ENCODE measurements at places on chromosomes 6 and 20.

DNA sequence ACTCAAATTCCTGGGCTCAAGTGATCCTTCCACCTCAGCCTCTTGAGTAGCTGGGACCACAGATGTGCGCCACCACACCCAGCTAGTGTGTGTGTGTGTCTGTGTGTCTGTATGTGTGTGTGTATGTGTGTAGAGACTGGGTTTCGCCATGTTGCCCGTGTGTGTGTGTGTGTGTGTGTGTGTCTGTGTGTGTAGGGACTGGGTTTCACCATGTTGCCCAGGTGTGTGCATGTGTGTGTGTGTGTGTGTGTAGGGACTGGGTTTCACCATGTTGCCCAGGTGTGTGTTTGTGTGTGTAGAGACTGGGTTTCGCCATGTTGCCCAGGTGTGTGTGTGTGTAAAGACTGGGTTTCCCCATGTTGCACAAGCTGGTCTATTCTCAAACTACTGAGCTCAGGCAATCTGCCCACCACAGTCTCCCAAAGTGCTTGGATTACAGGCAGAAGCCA, 28.3 kb downstream of the CDK5RAP1 start:
- DNase-seq, result no peak

DNA sequence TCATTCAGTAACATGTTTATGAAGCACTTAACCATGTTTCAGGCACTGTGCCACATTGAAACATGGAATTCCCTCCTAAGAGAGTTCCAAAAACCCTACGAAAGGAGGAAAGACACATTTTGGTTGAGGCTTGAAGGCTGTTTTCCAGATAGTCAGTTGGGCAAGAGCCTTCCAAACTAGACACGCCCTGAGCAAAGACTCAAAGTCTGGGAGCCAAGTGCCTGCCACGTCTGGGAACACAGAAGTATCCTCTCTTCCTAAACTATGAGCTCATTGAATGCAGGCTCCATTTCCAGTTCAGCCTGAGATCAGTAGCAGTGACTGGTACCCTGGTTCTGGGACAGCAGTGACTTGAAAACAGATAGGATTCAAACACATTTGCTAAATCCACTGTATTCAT, 74.5 kb upstream of the FAM8A1 start:
- no peak for DNase-seq

- no peak for DNase-seq
These were observed 735 bp downstream of the SOBP start for GRCh38 chr6:107490566-107491137.

DNA sequence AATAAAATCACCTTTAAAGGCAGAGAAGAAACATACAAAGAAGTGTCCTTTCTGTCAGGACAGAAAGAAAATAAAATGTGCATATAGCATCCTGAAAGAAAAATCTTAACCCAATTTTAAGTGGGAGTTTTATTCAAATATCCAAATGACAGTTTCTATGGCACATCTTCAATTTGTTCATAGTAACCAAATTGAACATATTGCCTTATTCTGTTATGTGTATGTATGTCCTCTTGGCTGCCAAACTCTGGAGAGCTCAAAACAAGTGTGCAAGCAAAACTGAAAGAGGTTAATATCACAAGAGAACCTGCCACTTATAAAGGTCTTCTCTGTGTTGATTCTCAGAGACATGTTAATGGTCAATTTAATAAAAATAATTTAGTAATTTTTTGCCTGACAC, 334.7 kb downstream of the BCKDHB start:
- no peak for DNase-seq

- no peak for DNase-seq
These were observed 60.5 kb downstream of the NRN1 start for GRCh38 chr6:5946181-5946580.

DNA sequence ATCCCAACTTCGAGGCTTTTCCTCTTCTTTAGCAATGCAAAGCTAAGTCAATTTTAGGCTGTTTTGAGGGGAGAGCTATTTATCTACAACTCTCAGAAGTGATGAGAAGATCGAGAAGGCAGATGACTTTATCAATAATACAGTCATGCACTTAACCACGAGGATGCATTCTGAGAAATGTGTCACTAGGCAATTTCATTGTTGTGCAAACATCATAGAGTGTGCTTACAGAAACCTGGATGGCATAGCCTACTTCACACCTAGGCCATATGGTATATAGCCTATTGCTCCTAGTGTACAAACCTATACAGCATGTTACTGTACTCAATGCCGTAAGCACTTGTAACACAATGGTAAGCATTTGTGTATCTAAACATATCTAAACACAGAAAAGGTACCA, 66.6 kb downstream of the PRND start:
- no peak for DNase-seq

DNA sequence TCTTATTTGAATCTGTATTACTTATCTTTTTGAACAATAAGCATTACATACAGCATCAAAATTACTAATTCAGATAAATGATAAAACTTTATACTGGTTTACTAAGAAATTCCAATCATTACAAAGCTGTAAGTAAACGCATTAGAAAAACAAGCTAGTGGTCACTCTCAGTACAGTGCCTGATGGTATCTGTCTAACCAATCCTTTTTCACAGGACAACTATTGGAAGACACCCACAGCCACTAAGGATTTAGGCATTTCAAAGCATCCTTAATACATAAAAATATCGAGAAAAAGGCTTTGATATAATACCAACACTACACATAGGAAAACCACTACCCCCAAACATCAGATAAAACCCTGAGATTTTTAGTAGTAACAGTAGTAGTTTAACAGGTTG, 2.6 kb downstream of the CD164 start:
- DNase-seq, result no peak

GRCh38 chr6:56378966-56379585, 131.7 kb upstream of the COL21A1 start:
- DNase-seq, result no peak

DNA sequence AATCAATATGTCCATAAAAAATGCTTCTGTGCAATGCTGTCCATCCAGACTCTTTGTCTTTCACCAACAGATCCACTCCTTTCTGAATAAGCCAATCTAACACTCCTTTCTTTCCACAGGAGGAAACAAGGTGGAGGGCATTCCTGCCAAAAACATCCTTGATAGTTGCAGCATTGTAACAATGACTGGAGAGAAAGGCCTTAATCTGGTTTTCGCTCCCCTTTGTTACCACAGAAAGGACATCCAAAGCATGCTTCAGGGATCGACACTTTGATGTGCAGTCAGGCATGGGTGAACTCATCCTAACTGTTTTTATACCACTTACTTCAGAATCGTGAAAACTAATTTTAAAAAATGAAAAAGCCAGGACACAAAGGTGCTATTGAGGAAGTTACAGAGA, 7.4 kb downstream of the IBTK start:
- no peak for DNase-seq
